ENCODE measurements at places on chromosomes 5 and 9.
A peak's percentile ranks its signal among the peaks of the same experiment; 100 is the strongest.

DNA sequence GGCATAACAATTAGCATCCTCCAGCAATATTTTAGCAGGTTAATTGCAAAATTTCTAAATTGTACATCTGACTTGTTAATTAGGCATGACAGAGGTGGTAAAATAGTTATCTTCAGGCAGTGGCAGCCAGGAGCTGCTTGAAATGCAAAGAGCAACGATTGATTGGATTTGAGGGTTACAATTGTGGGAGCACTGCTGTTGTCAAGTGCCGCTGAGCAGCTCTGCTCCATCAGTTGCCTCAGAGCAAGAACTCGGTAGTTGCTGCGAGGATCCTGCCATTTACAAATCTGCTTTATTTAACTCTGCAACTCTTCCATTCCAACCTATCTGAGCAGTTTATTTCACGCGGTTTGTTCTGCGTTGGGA is 12.6 kb downstream of the PBX3 start:
- DNase-seq: no peak

DNA sequence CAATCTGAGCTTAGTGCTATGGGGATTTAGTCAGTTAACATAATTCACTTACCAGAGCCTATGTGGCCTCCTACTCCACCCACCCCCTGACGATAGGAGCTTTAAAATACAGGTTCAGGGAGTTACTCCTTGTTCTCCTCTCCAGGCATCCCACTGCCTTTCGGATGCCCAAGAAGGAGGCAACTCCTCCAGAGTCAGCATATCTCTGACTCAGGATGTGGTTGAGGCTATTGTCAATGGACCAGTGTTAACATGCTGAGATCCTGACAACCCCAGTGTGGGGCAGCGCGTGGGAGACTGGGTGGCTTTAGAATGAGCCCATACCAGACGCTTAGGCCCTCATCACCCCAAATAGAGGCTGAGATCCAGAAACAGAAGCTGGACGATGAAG is 27.4 kb downstream of the BICD2 start:
- DNase-seq: no peak

- DNase-seq: peak; percentile 2
Observed at GRCh38 chr9:75803130-75803529, 87.3 kb upstream of the PCSK5 start.

- no peak for DNase-seq
Observed at GRCh38 chr9:14111696-14112095, 202.2 kb downstream of the NFIB start.

- DNase-seq: no peak
Observed at GRCh38 chr5:167511-167910, 23.8 kb upstream of the LRRC14B start.
